ENCODE measurements at places on chromosomes 1 and 21.

- DNase-seq, result no peak
Observed at GRCh38 chr1:180981596-180982387, 40.9 kb downstream of the STX6 start.

- DNase-seq, result no peak
Observed at GRCh38 chr1:193807208-193807607, 620.8 kb upstream of the B3GALT2 start.

- DNase-seq, result no peak
Observed at GRCh38 chr1:238552271-238552670, 661.5 kb upstream of the ZP4 start.

DNA sequence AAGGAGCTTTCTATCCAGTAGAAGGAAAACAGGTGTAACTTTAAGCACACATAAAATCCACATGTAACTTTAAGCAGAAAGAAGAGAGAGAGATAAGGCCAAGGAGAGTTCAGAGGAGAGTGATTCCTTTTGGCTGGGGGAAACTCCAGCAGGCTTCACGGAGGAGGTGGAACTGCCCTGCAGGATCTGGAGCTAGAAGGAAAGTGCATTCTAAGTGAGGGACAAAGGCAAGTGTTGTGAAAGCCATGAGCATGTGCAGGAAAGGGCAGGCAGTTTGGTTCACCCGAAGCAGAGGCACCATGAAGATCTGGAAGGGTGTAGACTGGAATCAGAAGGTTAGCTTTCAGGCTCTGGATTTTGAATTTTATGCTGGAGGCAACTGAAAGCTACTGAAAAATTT, 46.3 kb downstream of the GADD45A start:
- DNase-seq, result no peak

- no peak for DNase-seq
Observed at GRCh38 chr1:3074800-3075199, 5.8 kb downstream of the PRDM16 start.

GRCh38 chr1:74357756-74358155, 122.6 kb downstream of the TNNI3K start:
- no peak for DNase-seq

DNA sequence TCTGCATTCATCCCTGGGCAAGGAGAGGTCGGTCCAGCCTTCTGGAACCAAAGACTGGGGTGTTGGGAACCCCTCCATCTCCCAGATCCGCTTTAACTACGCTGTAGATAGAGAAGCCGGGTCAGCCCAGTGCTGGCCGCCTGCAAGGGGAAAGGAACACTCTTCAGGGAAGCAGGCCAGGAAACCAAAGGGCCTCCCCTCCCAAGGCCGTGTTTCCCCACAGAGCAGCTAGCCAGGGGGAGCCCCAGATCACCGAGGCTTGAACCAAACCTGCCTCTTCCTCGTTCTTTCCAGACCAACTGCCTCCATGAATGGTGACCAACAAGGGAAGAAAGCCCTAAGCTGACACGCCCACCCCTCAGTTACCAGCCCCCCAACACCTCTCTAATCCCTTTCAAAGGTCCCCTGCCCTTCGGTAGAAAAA, 1.2 kb upstream of the CHD5 start:
- DNase-seq, result no peak

GRCh38 chr1:236091933-236092318, 27.0 kb upstream of the NID1 start:
- DNase-seq, result no peak

DNA sequence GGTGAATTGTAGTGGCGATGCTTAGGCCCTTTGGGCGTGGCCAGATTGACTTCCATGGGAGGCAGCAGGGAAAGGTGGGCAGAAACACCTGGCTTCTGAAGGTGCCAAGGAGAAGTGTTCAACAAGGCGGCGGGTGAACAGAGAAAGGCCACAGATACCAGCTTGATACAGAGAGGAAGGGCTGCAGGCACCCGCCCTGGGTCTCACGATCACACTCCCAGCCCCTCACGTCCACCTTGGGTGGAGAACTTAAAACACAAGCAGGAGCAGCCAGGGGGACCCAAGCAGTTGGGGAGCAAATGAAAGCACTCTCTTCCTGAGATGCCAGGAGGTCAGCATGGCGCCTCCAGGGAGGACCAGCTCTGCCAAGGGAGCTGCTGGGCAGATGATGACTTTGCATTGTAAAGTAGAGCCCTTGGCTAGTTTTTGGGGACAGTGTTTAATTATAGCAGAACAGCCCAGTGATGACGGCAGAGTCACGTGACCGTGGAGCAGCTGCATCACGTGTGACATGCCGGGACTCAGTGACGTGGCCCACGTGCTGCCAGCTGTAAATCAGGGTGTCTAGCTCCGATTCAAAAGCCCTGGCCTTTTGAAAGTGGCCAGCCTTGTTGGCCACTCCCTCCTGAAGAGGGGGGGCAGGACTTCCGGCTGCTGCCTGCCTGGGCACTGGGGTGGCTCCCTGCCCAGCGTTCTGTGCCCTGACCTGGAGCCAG, 19.0 kb downstream of the SLC37A1 start:
- DNase-seq, result no peak

- DNase-seq, result peak; percentile 60
Observed at GRCh38 chr1:41496080-41497055, 11.9 kb upstream of the EDN2 start.

DNA sequence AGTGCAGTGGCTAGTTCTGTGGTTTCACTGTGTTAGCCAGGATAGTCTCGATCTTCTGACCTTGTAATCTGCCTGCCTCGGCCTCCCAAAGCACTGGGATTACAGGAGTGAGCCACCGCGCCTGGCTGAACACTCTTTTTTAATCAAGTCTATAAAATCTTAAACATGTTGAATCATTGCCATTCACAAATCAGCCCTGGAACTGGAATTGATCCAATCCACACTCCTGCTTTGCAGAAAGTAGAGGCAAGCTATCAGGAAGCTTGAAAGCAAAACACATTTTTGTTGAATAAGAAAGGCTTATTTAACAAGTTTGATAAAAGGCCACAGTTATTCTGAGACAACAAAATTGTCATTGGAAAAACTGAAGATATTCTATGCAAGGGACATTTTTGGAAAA, 18.3 kb upstream of the EFHD2 start:
- DNase-seq, result no peak

DNA sequence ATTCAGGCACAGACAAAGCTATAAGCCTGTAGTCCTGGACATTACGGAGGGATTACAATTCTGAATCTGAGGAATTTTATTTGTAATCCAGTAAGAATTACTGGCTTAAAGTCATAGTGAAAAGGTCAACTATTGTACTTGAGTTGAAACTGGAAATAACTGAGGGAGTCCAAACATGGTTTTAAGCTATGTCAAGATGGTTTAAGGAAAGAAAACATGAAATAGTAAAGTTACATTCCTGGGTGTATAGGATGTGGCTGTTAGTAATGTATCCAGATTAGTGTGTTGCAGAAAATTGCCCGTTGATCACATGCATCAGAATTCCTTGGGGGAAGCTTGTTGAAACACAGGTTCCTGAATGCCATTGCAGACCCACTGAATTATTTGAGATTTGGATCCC, 124.8 kb upstream of the GORAB start:
- DNase-seq, result no peak

- DNase-seq, result peak; percentile 34
Observed at GRCh38 chr1:98794196-98794886, 132.8 kb downstream of the SNX7 start.

DNA sequence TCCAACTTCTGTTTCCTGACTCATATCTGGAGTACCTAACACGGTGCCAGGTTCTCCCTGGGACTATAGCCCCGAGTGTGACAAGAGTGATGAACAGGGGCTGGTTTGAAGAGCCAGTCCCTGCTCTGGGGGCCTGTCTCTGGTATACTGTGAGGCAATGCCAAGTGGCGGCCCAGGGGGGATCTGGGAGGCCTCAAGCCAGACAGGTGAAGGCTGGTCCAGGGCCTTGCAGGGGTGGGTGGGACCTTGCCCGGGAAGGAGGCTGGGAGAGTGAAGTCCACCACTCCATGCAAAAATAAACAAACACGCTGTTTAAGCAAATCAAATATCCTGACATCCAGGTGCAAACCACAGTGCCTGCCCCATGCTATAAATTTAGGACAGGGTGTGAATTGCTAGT, 6.8 kb upstream of the PLXNA2 start:
- DNase-seq, result no peak

- DNase-seq, result no peak
Observed at GRCh38 chr21:25995278-25995677, 175.3 kb downstream of the APP start.

DNA sequence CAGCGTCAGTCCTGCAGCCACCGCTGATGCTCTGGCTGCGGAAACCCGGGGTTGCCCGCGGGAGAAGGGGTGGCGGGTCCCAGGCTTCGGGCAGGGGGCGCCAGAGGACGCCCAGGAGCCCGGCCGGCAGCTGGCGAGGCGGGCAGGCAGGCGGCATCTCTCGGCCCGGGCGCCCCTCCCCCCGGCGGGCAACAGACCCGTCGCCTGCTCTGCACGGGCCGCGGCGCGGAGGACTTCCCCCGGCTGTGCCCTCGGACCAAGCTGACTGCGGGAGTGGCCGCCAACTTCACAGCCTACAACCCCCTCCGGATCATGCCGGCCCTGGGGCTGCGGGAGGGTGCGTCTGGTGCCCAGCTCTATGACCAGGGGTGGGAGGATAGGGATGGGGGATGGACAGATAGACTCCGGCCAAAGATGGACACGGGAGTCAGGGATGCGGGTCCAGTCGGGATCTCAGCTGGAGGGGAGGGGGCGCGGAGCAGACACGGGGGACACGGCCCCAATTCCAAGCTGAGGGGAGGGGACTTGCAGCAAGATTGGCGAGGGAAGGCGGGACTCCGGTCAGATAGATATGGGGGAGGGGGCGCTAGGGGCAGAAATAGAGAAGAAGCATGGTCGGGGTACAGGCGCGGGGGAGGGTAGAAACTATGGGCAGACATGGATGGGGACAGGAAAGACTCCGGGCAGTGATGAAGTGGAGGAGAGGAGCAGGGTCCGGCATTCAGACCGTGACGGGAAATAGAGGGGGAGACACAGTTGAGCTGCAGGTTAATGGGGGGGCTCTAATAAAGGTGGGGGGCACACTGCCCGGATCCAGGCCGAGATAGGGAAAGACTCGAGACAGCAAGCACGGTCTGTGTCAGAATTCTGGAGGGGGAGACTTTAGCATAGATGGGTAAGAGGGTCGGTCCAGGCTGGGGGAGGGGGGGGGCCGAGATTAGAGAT, 1.1 kb downstream of the ADGRB2 start:
- DNase-seq, result peak; percentile 73

DNA sequence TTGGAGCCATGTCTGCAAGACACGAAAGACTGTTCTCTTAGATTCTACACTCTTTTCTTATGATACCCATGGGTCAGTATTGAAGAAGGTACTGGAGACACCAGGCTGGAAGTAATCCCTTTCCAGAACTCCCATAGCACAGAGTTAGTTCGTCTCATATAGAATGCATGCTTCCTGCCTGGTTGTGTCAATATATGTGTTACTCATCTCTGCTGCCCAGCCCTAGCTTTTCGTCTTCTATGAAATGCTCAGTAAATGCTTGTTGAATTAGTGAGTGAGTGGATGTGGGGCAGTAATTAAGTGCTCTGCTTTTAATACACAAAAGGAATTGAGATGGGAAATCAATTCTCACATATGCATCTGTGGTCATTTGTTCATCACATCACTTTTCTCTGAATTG, 32.1 kb downstream of the ADCY10 start:
- no peak for DNase-seq

- DNase-seq, result no peak
Observed at GRCh38 chr21:29583424-29583924, 284.8 kb downstream of the BACH1 start.

DNA sequence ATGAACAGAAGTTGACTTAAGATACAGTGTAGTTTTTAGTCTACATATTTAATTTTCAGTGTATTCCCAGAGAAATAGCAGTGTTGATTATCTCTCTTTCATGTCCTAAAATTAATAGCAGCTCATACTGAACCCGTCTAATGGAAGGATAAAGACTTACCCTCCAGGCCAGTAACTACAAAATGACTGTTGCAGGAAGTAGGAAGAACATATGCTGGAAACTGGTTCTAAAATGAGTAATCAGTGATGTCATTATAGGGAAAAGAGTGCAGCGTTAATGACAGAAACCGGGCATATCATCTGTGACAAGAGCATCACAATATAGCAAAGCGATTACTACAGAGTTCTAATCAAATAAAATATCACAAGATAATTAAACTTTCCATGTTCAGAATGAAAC, 385.5 kb downstream of the SMYD3 start:
- no peak for DNase-seq

DNA sequence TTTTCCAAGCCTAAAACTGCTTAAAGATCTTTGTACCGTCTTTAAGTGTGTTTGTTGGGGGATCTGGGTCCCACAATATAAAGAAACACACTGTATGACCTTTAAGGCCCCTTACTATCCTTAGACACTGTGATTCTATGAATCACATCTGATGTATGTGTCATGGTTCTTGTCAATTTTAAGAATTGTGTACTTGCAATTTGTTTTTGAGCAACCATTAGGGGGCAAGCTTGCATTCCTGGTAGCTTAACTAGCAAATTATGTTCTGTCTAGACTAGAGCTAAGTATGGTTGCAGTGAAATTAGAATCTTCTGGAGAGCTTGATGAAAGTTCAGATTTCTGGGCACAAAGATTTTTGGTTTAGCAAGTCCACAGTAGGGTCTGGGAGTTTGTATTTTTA, 219.5 kb downstream of the TPR start:
- DNase-seq, result no peak

DNA sequence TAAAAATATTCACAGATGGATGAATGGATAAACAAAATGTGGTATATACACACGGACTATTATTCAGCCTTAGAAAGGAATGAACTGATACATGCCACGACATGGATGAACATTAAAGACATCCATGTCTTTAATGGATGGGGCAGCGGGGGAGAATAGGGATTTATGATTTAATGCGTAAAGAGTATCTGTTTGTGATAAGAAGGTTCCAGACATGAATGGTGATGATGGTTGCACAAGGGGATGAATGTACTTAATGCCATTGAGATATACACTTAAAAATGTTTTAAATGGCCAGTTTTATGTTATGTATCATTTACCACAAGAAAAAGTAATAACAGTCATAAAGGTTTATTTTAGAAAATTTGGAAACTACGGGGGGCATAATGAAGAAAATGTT, 108.6 kb upstream of the WLS start:
- no peak for DNase-seq

DNA sequence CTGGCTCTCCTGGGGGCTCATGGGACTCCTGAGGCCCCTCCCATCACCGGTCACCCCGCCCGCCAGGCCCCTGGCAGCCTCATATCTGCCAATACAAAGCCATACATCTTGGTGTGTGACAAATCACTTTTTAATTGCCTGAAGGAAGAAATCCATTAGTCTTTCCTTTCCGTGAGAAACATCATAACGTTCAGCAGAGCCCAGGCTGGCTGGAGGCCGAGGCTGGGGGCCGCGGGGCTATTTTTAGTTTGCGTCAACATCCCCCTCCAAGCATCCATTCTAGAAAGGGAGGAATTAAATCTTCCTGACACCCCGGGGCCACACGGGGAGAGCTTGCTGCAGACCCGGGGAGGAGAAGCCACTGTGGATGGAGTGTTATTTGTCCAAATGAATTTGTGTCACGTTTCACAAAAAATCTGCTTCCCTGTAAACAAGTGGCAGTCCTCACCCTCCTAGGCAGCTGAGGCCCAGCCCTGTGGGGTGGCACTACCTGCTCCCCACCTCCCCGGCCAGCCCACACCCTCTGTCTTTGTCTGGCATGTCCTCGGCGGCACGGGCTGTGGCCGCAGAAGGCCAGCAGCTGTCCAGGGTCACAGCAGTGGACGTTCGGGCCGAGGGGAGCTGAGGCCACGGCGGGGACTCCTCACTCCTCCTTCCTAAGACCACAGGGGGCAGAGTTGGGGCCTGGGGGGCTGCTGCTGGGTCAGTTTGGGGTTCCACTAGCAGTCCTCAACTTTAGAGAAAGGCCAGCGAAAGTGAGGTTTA, 236.9 kb upstream of the VAMP3 start:
- DNase-seq, result no peak
